ENCODE measurements at places on chromosomes 2 and 18.
A peak's percentile ranks its signal among the peaks of the same experiment; 100 is the strongest.

DNA sequence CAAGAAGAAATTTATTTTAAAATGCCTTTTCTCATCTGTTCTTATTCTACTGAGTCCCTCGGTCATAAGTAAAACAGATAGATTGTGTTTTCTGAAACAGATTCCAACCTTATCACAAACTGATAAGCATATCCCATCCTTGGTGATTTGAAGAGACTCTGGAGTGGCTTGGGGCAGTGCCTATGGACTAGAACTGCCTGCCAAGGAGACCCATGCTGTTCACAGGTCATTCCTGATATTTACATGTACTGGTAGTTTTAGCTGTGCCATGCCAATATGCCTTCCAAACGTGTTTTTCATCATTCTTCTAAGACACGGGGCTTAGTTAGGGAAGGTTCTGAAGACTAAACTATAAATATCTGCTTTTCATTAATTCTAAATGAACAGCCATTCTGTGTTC, 11.4 kb upstream of the COL6A3 start:
- DNase-seq = no peak

GRCh38 chr2:217108575-217109027, 248.7 kb upstream of the TNP1 start:
- no peak for DNase-seq

DNA sequence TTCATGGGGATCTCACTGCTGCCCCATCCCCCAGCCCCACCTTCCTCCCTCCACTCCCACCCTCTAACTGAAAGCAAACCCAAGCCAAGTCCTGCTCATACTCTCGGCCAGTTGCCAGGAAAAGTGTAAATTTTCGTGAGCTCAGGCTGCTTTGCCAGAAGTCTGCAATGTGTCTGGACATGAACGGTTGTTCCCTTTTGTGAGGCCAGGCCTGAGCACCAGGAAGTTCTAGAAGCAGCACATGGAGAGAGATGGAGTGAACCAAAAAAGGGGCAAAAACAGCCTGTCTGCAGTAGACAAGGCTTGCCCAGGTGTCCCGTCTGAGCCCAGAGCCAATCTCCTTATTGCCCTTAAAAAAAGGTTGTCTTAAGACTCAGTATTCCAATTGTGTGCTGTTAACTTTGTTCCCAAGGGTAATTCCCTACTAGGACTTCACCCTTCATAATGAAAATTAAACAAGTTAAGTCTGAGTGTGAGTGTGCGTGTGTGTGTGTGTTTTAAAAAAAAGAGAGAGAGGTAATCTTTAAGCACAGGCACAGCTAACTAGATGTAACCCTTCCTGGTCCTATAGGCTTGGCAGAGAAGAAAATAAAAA, 247.1 kb downstream of the BCL11A start:
- no peak for DNase-seq

- DNase-seq = no peak
These were observed 155.5 kb downstream of the ARHGAP28 start for GRCh38 chr18:6885006-6885481.

DNA sequence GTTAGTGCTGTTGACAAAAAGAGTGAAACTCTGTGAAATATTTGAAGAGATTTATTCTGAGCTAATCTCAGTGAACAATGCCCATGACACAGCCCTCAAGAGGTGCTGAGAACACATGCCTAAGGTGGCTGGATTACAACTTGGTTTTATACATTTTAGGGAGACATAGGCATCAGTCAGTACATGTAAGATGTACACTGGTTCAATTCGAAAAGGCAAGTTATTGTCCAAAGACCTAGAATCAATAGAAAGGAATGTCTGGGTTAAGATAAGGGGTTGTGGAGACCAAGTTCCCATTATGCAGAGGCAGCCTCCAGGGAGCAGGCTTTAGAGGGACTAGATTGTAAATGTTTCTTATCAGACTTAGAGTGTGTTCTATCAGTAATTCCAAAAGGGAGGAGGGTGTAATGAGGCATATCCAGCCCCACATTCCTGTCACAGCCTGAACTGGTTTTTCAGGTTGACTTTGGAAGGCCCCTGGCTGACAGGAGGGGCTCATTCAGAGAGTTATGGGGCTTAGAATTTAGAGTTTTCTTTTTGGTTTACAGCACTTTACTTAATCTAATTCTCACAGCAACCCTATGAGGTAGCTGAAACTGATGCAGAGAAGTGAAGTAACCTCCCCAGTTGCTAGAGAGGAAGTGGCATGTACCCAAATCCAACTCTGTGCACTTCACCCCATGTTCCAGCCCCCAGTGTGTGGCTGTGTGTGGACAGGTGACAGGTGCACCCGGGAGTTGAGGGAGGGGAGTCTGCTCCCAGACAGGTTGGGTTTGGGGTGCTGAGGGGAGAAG, 28.3 kb upstream of the ASAP2 start:
- no peak for DNase-seq

- DNase-seq = no peak
These were observed 10.5 kb downstream of the SLC66A2 start for GRCh38 chr18:79940814-79941472.

- DNase-seq = no peak
These were observed 215.7 kb upstream of the SIX2 start for GRCh38 chr2:45224993-45225380.

GRCh38 chr18:79560861-79561210, 118.8 kb upstream of the CTDP1 start:
- no peak for DNase-seq

DNA sequence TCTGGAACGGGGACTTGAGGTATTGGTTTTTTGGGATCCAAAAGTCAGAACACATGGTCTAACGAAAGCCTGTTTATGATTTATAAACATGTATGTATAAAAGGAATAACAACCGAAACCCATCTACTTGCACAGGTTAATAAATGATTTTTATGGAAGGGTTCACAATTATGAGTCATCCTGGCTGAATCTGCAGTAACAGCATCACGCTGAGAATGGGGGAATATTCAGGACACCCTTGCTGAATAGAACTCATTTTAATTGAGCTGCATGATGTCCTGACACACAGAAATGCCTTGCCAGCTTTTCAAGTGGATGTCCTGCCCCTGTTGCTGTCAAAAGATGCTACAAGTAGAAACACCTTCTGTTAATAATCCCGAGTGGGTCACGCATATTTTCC, 54.7 kb upstream of the TGFA start:
- DNase-seq = no peak

- no peak for DNase-seq
These were observed 84.6 kb downstream of the TMEM163 start for GRCh38 chr2:134634054-134634753.

DNA sequence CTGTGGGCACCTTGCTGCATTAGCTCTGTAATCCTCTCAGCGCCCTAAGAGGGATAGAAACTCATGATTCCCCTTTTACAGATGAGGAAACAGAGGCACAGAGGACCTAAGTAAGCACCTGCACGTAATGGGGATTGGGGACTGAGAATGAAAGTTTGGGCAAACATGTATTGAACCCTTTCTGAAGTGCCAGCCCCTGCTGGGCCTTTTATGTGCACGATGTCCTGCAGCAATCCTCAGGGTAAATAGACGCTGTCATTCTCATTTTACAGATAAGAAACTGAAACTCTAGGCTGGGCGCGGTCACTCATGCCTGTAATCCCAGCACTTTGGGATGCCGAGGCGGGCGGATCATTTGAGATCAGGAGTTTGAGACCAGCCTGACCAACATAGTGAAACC, 117.4 kb downstream of the STPG4 start:
- DNase-seq = no peak

DNA sequence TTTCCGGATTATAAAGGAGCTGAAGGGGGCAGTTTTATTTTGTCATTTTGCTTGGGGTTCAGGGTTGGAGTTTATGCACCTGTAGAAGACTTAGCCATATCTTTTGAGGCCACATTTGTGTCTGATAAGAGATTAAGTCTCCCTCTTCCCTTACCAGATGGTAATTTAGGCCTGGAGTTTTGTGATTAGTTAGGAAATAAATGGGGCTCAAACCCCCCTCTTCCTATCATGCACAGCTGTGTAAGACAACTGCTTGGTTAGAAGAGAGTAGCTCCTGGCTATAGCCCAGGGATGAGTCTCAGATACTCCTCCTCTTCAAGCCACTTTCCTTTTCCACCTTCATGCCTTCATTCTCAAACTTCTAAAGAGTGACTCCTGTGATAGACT, 802 bp upstream of the SAP130 start:
- peak; percentile 3 for DNase-seq

DNA sequence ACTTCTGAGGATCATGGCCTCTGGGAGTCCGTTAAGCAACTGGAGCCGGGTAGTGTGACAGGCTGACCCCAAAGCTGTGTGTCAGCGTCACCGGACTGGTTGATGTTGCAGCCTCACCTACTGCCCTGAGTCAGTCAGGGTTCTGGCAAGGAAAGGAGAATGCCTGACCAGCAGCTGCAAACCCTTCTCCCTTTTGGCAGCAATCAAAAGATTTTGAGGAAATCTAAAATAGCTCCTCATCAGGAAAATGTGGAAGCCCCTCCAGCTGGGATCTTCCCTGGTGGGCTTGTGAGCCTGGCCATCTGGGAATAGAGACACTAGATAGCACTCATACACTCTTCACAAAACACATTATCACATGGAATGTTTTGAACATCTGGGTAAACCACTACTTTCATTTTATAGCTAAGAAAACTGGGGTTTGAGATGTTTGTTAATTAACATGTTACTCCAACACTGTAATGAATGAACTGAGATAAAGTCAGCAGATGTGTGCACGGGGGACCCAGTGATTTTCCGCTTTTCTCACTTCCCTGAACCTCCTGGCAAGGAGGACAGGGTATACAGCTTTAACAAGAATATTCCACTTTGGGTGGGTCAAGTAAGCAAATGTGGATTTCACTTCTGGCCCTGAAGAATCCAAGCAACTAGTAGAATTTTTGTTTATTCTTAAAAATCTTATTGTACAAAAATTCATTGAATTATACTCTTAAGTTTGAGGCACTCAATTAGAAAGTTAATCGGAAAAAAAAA, 24.7 kb downstream of the CLUL1 start:
- peak; percentile 15 for DNase-seq

- DNase-seq = peak; percentile 67
These were observed 42.1 kb upstream of the GLS start for GRCh38 chr2:190838492-190838910.

Measured in mesenchymal stem cell (in vitro differentiated cells and primary cell).